Coronary artery (tissue), 2 donors: ENCODE measurements at places on chromosomes 13 and 19.

DNA sequence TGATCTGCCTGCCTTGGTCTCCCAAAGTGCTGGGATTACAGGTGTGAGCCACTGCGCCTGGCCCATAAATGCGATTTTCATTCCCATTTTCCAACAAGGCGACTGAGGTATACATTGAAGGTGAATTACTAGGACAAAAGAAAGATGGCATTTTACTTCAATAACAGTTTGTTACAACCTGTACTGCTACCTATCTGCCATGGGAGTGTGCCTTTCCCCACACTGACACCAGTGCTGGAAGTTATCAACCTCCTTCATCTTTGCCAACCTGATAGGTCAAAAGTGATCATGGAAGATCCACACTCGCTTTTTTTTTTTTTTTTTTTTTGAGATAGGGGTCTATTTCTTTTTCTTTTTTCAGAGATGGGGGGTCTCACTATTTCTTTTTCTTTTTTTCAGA lies 11.0 kb downstream of the CRX start:
- no peak for DNase-seq

DNA sequence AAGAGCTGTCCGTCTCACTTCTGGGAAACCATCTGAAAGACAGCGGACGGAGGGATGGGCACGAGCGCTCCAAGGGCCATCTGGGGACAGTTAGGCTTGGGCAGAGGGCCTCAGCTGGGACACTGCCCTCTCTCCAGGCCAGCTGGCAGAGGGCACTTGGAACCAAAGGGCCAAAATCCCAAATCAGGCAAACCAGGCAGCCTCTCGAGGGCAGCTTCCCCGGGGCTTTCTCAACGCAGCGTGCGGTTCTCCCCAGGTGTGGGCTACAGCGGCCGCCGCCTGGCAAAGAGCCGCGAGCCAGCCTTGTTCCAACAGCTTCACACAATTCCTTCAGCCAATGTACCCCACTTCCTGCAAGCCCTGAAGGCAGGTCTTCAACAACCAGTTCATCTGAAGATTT lies 5.0 kb downstream of the MLLT1 start:
- no peak for DNase-seq

- no peak for DNase-seq
Observed at GRCh38 chr13:26977541-26977940, 194.1 kb downstream of the USP12 start.

DNA sequence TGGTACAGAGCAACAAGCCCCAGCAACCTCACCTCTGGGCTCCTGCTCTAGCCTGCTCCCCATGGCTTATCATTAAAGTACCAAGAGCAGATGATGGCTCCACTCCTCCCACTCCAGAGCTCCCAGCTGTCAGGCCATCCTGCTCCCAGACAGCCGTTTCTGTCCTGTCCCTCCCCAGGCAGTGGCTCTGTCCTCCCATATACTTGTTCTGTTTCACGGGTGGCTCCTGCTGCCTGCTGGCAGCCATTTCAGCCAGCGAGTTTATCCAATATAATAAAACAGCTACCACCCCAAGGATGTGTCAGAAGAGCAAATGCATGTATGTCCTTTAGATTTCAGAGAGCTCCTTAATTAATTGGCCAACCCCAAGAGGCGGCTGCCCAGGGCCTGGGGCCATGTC lies 79.4 kb upstream of the VSTM2B start:
- peak; percentile 16 for DNase-seq

DNA sequence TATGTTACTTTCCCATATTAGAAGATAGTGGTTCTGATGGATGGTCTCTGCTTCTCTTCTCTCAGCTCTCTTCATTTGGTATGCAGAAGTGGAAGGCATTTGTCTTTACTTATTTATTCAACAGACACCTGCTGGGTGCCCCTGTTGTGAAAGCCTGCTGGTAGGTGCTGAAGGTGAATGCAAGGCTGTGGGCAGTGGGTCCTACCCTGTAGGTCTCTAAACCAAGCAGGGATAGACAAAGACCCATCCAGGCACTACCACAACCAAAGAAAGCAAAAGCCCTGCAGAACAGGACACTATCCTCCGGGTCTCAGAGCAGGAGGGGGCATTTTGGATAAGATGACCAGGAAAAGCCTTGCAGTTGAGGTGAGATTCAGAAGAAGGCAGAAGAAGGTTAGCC lies 106.1 kb downstream of the STARD13 start:
- DNase-seq, result no peak

- DNase-seq, result no peak
Observed at GRCh38 chr19:7788178-7788932, 25.3 kb downstream of the CLEC4M start.

DNA sequence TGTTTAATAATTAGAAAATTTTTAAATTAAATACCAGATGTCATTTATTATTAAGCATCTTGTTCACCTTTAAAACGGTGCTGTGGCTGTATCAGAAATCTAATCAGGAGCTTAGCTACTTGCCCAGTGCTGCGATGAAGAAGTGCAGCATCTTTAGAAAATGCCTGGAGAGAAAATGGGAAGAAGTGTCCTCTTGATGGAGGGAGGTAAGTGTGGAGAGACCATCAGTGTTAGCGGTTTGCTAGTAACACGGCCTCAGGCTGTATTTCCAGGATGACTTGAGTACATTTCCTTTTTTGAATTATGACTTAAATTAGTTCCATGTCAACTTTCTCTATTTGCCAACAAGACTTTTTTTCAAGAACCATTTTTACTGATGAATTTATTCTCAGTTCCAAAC lies 74.1 kb downstream of the SHISA2 start:
- DNase-seq, result no peak

GRCh38 chr13:98564204-98564603 lies 12.7 kb downstream of the STK24 start:
- DNase-seq, result no peak

DNA sequence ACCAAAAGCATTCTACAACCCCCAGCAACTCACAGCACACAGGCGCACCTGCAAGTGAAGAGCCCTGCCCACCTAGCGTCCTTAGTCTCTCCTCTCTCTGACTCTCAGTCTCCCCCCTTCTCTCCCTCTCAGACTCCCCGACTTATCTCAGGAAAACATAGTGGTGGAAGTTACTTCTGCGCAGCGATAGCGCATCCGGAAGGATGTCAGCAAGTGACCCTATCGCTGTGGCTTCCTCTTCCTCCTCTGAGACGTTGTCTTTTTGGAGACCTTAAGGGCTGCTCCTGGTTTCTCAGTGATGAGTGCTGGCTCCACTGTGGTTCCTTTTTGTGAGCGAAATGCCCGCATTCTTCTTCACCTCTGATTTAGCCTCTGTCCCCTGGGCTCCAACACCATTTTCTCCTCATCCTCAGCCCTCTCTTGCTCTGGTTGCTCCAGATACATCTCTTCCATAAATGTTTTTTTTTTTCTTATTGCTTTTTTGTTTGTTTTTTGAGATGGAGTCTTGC lies 1.4 kb upstream of the YIF1B start:
- no peak for DNase-seq

GRCh38 chr13:105341758-105342157 lies 1193.7 kb downstream of the EFNB2 start:
- DNase-seq, result no peak
